NAMALWA (cell line): ENCODE measurements at places on chromosomes 2 and 18.

- DNase-seq = no peak
Measured at GRCh38 chr2:101153787-101154186, 2.6 kb upstream of the TBC1D8 start.

DNA sequence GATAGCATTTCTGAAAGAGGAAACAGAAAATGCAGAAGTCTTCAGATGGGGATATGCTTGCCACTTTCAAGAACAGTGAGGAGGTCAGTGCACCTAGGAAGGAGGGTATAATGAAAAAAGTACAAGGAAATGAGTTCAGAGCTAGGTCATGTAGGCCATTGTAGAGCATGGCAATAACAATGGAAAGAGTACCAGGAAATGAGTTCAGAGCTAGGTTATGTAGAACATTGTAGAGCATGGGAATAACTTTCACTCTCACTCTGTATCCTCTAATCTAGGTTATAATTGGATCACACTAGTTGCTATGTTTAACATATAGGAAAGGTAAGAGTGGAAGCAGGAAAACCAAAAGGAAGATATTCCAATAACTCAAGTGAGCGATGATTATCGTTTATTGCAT, 12.3 kb downstream of the SCG2 start:
- DNase-seq = no peak

DNA sequence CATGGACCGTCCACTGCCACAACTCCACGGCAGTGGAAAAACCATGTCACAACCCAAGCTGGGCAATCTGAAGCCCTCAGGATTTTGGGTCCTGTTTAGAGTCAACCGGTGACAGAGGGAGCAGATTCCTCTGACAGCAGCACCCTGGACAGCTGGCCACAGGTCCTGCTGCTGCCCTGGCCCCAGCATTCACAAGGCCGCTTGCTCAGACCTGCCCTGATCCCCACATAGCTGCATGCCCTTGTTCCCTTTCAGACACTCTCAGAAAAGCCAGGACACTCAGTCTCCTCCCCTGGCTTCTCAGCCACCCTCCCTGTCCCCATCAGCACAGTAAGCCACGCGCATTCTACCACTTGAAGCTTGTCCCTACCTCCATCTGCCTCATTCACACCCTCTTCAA, 1.6 kb downstream of the COPS9 start:
- no peak for DNase-seq

GRCh38 chr2:217074576-217075255, 214.9 kb upstream of the TNP1 start:
- DNase-seq = no peak

GRCh38 chr2:7407001-7407400, 489.8 kb downstream of the RNF144A start:
- no peak for DNase-seq

DNA sequence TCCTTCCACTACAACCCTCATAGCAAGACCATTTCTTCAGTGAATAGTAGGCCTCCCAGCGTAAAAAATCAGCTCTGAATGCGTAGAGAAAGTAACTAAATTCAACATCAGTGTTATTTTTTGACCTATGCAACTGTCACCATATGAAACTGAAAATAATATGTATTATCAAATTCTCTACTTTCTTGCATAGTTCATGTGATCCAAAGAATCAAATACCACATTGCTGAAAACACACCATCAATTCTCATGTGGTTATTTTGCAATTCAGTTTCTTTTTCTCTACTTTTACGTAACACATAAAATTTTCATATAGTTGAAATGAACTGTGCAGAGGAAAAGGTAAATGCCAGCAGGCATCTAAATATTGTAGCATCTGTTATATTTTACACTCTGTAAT, 208.5 kb upstream of the SPOPL start:
- DNase-seq = no peak

DNA sequence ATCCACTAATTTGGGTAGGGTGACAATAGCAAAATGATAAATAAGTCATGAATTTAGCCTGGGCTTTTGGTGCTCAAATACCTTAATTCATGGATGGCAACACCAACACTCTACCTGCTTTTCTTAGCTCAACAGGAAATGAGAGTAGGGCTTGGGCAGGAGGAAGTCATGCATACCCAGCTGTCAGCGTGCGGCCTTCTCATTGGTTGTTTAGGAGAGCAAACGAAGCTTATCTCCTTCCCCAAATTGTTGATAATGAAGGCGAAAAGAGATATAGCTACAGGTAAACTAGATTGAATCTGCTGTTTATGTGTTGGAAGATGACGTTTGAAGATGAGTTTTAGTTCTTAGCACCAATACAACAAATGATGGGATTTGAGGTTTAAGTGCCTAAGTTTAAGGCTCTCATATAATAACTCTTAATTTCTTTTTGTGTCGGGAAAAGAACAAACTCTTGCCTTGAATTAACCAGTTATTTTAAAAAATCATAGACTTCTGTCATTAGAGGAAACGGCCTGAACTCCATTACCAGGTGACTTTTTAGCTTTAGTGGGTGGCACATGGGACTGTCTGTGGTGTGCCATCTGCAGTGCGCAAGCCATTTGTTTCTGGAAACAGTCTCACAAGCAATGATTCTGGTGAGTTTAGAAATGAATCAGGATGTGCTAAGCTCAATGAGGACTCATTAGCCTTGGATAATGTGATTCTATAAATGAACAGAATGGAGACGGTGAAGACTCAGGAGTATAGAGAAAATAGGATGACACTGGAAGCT, 19.8 kb downstream of the MAP4K4 start:
- peak; percentile 91 for DNase-seq

GRCh38 chr2:27320958-27321543, 1.8 kb downstream of the MPV17 start:
- DNase-seq = no peak

DNA sequence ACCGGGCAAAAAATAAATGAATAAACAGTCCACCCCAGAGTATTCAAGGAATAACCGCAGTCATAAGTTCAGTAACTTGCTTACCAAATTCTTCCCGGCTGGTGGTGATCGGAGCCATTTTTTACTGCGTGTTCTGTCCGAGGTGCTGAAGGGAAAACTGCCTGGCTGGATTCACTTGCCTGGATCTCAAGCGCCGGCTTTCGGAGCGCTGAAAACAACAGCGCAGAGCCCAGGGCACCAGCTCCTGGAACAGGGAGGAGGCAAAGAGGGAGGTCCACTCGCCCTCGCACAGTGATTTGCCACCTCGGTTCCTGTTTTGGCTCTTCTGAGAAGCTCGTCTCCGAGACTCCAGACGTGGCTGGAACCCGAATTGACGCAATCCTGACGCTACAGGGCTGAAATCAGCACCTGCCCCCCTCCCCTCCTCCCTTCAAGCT, at the start of gene SYT4:
SYT4 (minus strand) TSS at position 327 of the 437 bp plus-strand sequence; CDS start at position 118, 209 bp downstream.
- no peak for DNase-seq
